Activated T-cell treated with anti-CD3 and anti-CD28 coated beads for 4 hours (primary cell): ENCODE measurements at places on chromosomes 6 and 20.

DNA sequence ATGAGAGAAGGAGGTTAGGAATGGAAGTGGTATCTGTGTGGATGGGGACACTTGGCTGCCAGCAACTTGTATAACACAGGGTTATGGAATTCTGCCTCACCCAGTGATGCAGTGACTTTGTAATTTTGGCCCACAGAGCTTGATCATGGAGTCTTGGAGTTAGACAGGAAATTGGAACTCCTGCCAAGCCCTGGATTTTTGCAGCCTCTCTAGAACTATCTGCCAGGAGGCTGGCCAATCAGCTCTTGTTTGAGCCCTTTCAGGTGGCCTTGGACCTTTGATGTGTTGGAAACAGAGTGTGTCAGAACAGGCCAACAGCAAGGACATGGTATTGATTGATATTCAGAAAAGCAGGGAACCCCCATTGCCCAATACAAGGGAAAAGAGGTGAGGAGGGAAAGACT, 157.7 kb upstream of the GGTLC1 start:
- DNase-seq = no peak

GRCh38 chr20:25081065-25081729, 744 bp downstream of the VSX1 start:
- peak; percentile 17 for DNase-seq

DNA sequence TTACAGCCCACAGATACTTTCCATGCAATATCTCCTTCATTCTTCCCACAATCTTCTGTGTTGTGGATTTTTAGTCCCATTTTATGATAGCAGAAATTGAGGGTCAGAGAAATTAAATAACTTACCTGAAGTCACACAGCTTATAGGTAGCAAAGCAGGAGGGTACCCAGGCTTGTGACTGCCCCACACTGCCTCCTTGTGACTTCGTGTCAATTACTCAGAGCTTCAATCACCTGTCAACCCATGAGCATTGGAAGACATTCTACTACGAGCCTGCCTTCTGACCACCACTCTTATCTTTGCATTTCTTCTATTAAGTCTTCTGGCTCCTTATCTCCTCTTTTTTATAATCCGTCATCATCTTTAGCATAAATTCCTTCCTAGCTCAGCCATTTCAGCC, 71.6 kb upstream of the NRSN1 start:
- DNase-seq = no peak

- DNase-seq = no peak
Measured at GRCh38 chr6:3737149-3737830, 14.2 kb downstream of the PXDC1 start.

- no peak for DNase-seq
Measured at GRCh38 chr20:8212286-8212685, 80.2 kb downstream of the PLCB1 start.

GRCh38 chr20:35768731-35769664, 2.8 kb upstream of the PHF20 start:
- no peak for DNase-seq

GRCh38 chr6:33421344-33421643, 1.4 kb downstream of the SYNGAP1 start:
- no peak for DNase-seq

DNA sequence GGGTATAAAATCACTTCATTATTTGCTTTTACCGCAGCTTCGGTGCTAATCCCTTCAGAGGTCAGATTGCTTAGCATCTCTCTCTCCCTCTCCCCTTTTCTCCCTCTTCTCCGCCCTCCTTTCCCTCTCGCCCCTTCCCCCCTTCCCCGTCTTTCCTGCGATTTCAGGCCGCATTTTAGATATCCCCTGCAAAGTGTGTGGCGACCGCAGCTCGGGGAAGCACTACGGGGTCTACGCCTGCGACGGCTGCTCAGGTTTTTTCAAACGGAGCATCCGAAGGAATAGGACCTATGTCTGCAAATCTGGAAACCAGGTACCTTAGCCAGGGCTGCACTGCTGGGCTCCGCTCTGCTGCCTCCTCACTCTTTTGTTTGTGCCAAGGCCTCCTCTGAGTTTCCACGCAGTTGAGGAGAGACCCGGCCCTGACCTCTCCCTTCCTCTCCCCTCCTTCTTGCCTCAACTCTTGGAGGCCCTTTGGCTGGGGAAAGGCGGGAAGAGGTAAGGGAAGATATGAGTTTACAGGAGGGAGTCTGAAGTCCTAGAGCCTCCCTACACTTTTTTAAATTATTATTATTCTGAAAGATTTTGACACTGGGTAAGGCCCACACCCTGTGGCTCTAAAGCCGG, 5.6 kb downstream of the NR2E1 start:
- no peak for DNase-seq

DNA sequence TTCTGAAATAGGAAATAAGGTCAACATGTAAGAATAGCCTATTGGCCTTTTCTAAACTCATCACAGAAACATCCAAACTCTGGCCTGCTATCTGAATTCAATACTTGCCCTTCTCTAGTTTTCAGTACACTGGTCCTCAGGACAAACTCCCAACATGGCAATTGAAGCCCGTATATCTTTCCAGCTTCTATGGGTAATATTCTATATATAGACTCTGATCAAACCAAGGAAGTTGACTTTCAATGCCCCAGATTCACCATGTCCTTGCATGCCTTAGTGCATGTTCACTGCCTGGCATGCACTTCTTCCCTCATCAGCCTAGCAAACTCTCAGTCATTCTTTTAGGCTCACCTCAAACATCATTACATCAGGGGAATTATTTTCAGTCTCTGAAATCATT, 73.2 kb downstream of the RSPO3 start:
- no peak for DNase-seq

DNA sequence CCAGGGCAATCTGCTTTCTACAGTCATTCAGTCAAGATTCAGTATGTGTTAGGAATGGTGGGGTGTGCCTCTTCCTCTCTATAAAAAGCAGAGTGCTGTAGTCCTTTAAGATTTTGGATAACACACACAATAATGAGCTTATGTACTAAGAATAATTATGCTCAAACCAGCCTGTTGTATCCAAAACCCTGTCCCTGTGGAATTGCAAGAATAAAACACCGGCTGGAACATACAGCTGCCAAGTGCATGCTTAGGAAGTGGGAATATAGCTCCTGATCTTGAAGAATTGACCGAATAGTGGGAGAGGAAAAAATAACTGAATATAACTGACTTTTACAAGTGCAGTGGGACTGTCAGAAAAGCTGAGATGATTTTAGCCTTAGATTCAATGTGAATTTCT, 979 bp upstream of the MOCS1 start:
- no peak for DNase-seq

DNA sequence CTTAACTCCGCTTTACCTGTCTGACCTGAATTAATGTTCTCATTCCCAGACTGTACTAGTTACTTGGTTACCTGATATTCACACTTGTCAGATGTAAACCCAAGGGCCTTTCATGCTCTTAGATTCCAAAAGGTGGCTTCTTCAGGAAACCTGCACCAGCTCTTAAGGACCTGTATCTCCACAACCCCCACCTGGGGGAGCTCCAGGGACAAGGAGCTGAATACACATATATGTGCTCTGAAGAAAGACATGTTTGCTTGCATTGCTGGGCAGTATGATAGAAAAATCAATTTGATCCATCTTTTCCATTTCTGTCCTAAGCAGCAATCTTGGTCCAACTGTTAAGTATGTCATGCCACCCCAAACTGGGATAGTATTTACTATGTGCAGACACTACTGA, 64.8 kb upstream of the POU3F2 start:
- DNase-seq = no peak
